Activated CD4-positive, alpha-beta memory T cell treated with anti-CD3 and anti-CD28 coated beads for 36 hours (primary cell): ENCODE measurements at places on chromosomes 12 and 14.

- DNase-seq, result no peak
Observed at GRCh38 chr12:92208613-92209121, 63.0 kb upstream of the BTG1 start.

DNA sequence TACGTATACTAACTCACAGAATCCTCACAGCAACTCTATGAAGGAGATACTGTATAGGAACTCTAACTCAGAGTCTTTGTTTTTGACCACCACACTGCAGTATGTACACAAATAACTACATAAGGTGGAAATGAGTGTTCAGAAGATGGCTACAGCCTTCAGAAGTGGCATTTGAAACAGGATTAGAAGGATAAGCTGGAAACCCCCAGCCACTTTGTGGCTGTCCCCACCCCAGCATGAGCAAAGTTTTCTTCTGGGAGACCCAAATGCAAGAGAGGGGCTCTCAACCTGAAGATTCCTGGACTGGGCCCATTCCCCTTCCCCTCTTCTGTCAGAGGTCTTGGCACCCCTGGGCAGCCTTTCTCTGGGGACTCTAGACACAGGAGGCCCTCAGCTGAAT is 43.2 kb upstream of the PNMA1 start:
- peak; percentile 57 for DNase-seq

DNA sequence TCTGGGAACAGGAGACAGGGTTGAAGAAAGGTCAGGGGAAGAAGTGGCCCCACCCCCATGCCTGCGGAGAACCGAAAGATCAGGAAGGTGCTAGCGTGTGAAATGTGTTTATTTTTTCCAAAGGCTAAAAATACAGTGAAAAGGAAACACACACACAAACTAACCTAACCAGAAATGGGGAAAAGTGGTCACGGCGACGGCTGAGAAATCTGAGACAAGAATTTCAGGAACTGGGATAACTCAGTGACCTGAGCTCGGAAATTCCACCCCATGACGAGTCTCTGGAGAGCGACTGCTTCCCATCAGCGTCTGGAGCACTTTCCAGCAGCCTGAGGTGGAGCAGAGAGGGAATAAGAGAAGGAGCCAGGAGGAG is 16.6 kb upstream of the RND1 start:
- no peak for DNase-seq

GRCh38 chr12:103833891-103834290 is 7.1 kb downstream of the NT5DC3 start:
- no peak for DNase-seq

DNA sequence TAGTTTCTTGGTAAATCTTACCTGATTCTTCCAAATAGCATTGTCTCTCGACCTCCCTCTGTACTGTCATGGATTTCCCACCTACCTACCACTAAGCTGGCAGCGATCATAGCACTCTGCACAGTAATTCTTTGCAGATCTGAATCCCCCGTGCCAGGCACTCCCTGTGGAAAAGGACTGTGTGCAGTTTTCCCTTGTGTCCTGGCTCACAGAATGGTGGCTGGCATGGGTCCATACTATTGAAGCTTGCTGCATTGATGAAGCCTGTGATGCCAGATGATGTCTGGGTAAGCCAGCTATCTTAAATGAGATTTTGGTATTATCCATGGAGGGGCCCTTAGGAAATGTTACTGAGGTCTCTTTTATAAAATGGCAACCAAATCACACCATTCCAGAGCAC is 135.7 kb downstream of the RPAP3 start:
- no peak for DNase-seq

DNA sequence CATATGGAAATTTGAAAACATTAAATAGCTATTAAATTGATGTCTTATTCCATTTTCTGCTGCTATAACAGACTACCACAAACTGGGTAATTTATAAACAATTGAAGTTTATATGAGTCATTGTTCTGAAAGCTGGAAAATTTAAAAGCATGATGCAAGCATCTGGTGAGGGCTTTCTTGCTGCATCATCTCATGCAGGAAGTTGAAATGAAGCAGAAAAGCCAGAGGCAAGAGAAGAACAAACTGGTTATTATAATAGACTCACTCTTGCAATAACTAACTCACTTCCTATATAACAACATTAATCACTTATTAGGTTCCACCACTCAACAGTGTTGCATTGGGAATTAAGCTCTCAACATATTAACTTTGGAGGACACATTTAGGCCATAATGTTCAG is 1277.4 kb downstream of the LRFN5 start:
- DNase-seq, result no peak

DNA sequence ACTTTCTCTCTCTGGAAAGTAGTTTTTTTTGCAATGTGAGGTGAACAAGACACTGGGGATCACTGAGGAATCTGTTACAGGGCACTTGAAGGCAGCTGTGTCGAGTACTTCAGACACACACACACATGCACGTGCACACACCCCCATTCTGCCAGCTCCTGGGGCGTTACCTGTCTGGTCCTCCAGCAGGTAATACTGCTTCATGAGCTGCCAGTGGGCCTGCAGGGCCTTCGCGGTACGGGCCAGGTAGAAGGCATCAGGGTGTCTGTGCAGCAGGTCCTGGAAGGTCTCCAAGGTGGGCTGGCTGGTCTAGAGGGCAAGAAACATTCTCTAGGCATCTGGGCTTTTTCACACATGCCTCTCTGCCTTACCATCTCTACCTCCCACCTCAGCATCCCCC is 5.1 kb downstream of the MCRS1 start:
- no peak for DNase-seq

DNA sequence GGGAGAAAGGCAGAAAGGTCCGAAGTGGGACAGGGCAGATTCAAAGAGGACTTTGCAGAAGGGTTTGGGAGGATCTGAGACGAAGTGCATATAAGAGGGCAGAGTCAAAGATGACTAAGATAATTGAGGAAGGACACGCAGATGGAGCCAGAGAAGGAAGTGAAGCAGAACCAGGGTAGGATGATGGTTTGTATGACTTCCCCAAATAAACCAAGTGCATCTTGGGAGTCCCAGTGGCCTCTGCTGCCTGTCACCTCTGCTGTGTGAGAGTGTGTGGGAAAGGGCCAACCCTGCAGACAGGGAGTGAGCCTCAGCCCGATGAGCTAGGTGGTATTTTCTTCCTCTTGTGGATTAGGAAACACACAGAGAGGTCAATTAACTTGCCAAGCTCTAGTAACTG is 36.8 kb downstream of the FLVCR2 start:
- DNase-seq, result no peak

DNA sequence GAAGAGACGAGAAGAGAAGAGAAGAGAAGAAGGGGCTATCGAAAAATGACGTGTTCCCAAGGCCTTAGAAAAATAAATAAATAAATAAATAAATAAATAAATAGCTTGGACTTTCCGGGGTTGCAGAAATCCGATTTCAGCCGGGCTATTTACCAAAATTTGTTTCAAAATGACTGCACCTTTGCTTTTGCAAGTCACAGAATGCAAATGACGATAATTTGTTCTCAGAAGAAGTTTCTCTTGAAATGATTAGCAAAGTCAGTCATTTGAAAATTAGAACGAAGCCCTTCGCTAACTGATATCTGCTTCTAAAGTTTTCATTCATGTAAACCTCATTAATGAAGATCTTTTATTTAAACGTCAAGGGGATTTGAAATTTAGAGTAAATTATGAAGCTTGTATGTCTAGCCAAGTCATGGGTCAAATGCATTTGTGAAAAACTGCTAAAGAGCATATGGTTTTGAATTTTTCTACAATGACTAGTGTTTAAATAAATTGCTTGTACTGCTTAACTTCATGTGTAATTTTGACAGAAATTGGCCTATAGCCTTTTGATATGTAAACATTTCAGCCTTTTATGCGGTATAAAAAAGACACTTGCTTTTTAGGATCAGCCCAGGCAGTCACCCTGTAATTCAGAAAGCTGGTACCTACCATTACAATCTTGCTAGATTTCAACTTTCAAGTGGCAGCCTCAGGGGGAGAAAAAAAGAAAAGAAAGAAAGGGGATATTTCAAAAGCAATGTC is 4.6 kb upstream of the GSC start:
- no peak for DNase-seq

DNA sequence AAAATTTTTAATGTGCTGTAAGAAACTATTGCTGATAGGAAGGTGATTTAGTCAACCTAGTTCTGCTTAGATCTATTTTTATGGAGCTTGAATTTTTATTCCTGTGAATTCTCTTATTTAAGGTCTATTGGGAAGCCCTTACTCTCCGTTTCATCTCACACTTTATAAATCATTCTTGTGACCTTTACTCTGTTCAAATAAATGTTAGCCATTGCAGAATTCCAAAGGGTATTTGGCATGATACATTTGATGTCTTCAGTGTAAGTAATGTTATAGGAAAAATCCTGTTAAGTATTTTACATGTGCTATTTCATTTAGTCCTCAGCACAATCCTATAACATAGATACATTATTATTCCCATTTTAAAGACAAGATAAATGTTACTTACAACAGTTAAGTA is 12.5 kb downstream of the PTPRQ start:
- DNase-seq, result no peak

DNA sequence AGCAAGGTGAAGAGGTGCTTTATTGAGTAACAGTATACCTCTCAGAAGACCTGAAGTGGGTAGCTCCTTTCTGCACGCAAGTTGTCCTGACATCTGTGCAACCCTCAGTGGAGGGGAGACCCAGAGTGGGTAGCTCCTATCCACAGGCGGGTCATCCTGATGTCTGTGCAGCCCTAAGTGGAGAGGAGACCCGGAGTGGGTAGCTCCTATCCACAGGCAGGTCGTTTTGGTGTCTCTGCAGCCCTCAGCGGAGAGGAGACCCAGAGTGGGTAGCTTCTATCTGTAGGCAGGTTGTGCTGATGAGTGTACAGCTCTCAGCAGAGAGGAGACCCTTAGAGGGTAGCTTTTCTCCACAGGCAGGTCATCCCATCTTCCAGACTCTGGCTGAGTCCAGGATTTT is 45.1 kb upstream of the PRPF39 start:
- no peak for DNase-seq

- DNase-seq, result no peak
Observed at GRCh38 chr14:35958499-35958898, 132.4 kb downstream of the BRMS1L start.

DNA sequence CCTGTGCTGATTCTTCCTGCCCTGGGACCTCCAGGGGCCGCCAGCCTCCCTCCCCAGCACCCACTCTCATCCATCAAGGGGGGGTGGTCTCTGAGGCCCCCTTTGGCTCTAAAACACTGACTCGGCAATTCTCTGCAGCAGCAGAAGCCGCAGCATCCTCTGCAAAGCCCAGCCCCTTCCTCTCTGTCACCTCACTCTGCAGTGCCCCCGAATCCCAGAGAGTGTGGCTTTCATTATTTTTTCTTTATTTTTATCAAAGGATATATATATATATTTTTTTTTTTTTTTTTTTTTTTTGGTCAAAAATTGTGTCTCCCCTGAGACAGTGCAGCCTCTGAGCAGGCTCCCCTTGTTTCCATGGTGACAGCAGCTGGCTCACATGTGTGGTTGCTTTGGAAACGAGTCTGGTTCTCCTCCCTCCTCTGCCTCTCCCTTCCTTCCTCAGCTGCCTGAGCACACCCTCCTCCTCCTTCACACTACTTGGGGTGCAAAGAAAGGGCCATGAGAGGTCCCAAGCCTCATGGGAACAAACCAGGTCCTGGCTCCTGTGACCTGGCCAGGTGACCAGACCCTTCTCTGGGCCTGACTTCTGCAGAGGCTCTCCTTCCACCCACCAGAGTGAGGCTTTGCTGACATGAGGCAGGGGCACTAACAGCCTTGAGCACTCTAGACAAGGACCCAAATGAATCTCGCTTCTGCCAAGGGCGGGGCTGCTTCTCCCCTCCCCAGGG is 100.5 kb downstream of the LRRC74A start:
- DNase-seq, result peak; percentile 75

DNA sequence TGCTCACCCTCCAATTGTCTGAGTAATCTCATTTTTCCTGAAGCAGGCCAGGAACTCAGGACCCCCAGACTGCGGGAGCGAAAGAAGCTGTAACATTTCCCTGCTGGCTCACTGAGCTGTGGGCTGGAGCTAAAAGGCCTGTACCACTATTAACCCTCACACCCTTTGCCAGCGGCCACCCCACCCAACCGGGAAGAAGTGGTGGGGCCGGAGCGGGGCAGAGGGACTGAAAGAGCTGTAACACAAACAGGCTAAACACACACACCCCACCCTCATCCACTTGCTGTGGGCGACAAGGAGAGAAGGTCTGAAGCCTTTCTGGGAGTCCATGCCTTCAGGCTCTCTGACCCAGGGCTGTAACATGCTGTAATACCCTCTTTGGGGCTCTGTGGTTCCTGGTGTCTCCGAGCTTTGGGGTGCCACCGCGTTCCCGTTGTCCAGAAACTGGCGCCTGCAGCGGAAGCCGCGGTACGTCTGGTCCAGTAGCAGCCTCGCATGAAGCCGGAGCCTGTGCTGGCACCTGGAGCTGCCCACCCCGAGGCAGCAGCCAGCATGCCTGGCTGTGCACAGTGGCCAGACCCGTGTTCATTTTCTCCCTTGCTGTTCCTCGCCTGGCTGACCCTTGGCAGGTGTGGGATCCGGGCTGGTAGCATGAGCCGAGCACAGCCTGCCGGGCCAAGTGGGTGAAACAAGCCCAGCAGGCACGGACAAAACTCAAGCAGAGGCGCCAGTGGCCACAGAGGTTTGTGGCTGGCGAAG is 345.5 kb upstream of the MGAT4C start:
- no peak for DNase-seq

DNA sequence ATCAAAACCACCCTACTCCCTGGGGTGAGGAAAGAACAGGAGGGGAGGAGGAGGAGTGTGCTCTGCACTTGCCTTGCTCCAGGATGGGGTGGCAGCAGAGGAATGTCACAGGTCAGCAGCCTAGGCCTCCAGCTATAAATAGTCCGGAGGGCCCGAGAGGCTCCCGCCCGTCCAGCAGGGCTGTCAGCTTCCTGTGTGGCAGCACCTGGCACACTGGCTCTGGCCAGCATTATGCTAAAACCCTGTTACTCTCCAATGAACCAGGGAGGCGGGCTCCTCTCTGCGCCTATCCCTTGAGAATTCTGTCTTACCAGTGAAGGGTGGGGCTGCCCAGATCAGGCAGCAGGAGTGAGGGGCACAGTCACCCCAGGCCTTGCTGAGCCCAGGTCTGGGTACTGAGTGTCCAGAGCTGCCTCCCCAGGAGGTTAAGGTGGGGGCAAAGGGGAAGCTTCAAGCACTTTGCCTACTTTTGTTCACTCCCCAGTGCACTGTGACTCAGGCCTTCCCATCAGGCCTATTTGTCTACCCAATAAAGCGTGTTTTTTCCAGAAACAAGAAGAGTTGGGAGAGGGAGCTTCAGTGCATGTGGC is 1.2 kb upstream of the COX14 start:
- DNase-seq, result peak; percentile 19

DNA sequence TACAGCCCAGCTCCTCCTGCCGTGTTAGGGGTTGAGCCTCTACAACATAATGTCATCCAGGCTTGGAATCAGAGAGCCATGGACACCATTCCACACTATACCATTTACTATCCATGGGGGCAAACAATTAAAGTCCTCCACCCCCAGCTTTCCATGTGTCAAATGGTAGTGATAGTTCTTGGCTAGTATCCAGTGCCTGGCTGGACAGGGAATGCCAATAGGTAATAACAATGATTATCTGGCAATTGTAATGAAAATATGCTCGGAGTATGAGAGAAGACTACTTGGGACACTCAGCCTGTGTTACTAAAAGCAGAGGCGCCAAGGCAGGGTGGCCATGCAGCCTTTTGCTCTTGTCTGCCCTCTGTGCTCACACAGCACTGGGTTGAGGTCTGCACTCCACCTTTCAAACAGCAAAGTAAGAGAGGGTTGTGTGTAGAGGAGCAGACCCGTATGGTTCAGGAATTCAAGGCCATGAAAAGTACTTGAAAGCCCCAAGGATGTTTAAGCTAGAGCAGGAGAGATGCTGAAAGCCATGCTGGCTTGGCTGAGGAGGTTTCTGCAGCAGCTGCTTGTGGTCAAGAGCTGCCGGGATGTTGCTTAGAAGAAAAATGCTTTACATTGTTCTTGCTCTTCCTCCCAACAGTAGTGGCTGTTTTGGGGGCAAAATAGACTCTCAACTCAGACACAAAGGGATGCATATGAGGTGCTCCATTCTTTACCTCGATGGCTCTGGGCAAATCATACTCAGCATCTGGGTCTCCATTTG is 10.6 kb downstream of the SERPINA3 start:
- DNase-seq, result no peak
